ENCODE measurements at places on chromosomes 3 and 15. TPM values are rescaled to one million over a fixed set of nuclear protein-coding genes. Genes with fewer than 3 reads are reported as not detected.
A peak's percentile ranks its signal among the peaks of the same experiment; 100 is the strongest.

DNA sequence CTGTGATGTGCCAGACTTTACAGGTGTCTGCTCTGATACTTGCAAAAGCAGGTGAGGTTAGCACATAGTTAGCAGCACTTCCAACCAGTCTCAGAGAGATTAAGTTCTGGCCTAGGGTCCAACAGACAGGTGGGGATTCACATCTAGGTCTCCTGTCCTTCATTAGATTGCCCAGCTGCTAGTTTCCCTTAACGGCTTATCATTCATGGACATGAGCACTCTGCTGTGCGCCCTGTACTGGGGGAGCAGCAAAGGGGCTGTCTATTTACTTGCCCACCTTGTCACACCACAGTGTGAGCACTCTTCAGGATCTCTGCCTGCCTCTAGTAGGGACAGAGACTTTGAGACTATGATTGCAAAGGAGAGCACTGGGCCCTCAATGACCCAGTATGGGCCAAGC lies 8.7 kb downstream of the SPSB4 start:
- no peak for DNase-seq

Gene UROC1
- not detected for total RNA-seq

Gene COL6A5
- total RNA-seq, result not detected

- peak; percentile 47 for DNase-seq
Measured at GRCh38 chr15:88036154-88036839, 220.2 kb downstream of the NTRK3 start.

DNA sequence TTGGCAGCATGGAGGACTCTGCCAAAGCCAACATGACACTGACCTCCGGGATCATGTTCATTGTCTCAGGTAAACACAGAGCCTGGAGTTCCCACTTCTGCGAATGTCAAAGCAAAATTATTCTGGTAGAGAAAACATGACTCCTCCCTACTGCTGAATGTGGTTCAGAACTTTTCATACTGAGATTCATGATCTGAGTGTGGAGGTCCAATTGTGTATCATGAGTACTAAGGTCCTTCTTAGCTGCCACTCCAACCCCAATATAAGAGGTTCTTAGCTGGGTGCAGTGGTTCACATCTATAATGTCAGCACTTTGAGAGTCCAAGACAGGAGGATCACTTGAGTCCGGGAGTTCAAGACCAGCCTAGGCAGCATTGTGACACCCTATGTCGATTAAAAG lies 13.8 kb downstream of the CLDN18 start:
- no peak for DNase-seq

DNA sequence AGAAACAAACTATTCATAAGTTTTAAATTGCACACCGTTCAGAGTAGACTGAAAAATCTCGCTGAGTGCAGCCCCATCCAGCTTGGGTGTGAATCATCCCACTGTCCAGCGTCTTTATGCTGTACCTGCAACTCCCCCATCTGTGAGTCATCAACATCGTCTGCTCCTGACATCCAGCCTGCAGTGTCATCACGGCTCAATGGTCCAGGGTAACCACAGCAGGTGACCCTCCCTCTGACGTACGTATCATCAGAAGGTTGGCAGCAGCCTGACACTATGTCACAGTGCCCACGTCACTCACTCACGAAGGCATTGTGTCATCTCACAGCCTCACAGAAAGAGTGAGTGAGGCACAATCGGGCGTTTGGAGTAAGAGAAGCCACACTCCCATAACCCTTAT lies 65.2 kb downstream of the TPRA1 start:
- no peak for DNase-seq

Gene CTXND1
- total RNA-seq, result 0.03 TPM

DNA sequence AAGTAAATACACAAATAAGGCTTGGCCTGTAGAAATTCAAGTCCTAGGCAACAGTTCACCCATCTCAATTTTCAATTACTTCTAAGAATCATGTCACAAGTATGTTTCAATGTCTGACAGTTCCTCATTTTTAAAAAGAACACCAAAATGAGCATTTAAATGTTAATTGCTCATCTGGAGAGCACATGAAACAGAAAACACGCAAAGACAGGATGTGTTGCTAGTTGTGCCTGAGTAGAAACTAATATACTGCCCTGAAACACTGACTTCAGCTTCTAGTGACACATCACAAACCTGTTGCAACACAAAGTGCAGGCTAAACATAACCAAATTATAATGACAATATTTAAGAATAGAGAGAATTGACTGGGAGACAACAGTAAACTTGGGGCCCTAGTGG lies 167.3 kb upstream of the THBS1 start:
- DNase-seq, result no peak

GRCh38 chr3:48514431-48515227 lies 10.7 kb upstream of the SHISA5 start:
- no peak for DNase-seq

DNA sequence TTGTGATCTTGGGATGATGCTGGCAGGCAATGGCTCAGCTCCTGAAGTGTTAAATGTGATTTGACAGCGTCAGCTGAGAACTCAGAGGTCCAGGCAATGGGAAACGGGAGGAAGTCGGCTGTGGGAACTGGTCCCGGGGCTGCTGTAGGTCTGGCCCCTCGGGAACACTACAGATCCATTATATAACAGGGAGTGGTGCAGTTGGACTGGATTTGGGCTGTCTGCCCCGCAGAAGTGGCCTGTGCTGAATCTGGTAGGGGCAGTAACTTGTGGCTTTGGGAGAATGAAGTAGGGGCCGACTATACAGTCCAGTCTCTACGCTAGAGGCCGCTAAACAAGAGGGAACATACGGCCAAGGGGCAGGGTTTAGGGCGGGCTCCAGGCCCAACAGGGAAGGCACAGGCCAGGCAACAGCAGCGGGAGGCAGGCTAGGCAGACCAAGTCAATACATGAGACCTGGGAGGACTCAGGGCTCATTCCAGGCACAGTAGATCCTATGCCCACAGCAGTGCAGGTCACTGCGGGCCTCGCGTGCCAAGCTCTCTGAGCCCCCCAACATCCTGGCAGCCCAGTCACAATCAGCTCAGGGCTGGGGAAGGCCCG lies 20.3 kb upstream of the IL16 start:
- DNase-seq, result no peak

Gene AGTR1
- total RNA-seq, result not detected

DNA sequence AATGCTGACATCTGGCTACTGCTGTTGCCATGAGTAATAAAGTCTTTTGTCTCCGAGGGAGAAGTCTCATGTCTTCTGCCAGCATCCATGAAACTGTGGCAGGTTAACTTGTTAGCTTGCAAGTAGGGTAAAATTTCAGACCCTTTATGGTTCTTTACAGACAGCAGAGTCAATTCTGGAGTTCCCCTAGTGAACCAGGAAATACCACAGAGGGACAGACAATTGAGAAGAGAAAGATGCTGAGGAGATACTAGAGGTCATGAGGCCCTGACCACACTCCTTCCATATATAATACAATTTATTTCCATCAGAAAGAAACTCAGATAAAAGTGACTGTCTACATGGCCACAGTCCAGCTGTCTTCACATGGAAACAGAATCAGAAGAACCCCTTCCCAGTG lies 38.1 kb downstream of the NMNAT3 start:
- no peak for DNase-seq

Gene CLDN1
- total RNA-seq, result 0.13 TPM

- no peak for DNase-seq
Measured at GRCh38 chr3:25610779-25611178, 53.9 kb downstream of the TOP2B start.

Gene ACTRT3
- 2.6 TPM for total RNA-seq

Gene OR5H1
- not detected for total RNA-seq

DNA sequence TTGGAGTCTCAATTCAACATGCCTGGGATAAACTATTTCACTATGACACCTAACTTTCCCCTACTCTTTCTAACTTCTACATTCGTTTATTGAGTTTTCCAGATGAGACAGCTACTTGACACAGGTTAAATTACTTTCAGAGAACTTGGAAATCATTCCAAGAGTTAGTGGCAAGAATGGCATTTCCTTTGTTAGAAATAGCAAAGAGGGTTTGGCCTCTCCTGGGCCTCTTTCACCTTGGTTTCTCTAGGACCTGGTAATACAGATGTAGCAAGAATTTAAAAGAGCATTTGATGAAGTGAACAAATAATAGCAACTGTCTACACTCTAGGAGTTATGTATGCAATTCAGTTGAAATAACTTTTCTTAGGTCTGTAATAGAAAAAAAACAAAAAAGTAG lies 748.9 kb downstream of the MECOM start:
- DNase-seq, result no peak

DNA sequence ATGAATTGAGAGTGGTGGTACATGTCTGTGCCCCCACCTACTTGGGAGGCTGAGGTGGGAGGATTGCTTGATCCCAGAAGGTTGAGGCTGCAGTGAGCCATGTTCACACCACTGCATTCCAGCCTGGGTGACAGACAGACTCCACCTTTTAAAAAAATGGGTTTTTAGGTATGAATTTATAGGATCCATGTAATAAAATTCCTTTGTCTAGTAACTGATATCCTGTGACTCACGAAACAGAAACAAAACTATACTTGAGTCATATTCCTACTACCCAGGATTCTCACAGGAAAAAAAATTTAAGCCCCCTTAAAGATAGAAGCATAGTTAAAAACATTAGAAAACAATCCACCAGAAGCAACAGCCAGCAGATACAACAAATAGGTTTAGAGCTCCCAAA lies 10.0 kb upstream of the CRTC3 start:
- DNase-seq, result no peak

GRCh38 chr15:98920091-98920880 lies 87.3 kb downstream of the PGPEP1L start:
- no peak for DNase-seq

- DNase-seq, result no peak
Measured at GRCh38 chr3:71304684-71305083, 278.8 kb downstream of the FOXP1 start.

- no peak for DNase-seq
Measured at GRCh38 chr3:159200176-159200575, 398.3 kb downstream of the MFSD1 start.

GRCh38 chr15:69782139-69782658 lies 315.5 kb downstream of the TLE3 start:
- no peak for DNase-seq

- no peak for DNase-seq
Measured at GRCh38 chr15:85583923-85584390, 203.6 kb downstream of the AKAP13 start.

- DNase-seq, result no peak
Measured at GRCh38 chr3:95044101-95044500, 981.2 kb downstream of the NSUN3 start.

DNA sequence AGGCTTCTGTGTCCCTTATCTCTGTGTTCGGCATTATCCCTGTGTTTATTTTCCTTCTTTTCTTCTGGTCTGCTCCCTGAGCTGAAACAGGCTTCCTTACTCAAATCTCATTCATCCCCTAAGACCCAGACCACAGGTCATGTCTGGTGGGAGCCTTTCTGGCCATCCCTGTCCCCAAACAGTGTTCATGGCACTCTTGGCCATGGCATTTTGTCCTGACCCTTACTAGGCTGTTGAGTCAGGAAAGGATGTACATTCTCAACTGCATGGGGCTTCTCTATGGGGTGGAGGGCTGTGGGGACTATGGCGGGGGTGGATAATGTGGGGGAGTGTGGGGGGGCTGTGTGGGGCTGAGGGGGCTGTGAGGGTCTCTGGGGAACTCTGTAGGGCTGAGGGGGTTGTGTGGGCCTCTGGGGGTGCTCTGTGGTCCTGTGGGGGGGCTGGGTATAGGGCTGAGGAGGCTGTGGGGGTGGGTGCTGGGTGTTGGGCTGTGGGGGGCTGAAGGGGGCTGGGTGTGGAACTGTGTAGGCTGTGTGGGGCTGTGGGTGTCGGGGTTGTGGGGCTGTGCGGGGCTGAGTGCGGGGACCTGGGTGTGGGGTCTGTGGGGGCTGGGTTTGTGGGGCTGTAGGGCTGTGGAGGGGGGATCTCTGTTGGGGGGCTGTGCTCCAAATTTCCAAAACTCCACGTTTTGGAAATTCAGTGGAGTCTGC lies 64.3 kb downstream of the KLF13 start:
- DNase-seq, result no peak

Gene AADACL2
- not detected for total RNA-seq

Gene SLC22A14
- 0.36 TPM for total RNA-seq

DNA sequence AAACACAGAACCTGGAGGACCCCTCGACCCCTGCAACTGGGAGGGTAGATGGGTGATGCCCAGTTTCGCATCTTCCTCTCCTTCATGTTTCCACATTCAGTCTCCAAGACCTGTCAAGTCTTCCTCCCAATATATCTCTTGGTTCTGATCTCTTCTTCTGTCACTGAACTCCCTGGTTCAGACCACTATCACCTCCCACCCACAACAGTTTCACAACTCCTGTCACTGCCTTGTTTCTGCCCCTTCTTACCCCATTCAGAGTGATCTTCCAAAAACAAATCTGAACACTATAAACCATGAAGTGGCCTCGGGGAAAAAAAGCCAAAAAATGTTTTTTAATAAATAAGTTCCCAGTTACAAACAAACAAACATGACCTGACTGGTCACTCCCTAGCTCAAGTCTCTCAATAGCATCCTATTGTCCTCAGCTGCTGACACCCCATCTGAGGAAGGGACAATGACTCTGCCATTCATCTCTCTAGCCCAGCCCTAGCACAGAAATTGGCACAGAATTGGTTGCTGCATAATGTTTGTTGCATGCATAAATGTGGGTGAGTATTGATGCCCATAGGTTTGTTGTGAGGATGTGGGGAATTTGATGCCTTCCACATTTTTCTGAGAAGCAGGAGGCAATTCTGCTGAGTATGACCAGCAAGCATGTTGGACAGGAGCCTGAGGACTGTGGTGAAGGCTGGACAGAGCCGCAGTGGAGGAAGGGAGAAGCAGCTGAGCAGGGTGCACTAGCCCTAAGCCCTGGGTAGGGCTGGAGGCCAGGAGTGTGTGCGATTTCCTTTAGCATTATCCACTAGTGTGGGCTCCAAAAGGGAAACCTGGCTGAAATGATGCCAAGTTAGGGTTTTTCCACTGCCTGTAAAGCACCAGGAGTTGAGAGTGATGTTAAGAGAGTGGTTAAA lies 12.2 kb upstream of the XYLB start:
- no peak for DNase-seq

DNA sequence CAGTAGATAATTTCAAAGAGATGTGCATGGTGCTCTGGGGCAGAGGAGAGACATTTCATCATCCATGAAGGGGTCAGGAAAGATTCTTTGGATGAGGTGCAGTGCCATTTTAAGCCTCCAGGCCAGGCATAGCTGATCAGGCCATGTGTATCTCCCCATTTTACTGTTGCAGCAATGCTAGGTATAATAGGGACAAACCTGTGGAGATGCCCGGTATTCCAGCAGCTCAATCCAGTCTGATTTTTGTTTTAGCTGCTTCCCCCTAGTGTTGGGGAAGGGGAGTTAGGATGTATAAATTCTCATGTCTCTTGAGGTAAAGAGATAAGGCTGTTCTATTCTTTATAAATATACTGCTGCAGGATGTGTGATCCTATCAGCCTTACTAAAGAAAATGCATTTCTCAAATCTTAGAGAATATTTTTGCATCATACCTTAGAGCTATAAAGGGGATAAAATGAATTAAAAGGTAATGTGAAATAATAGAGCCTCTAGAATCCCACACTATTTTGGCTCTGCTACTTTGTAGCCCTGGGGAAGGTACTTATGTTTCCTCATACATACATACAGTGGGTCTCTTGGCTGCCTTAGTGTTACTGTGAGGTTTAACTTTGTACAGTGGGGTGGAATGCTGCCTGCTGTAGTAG lies 5.2 kb downstream of the CDV3 start:
- peak; percentile 22 for DNase-seq

Gene MCF2L2
- total RNA-seq, result 1.8 TPM

Gene EFCAB12
- total RNA-seq, result 0.21 TPM

Gene EFCC1
- total RNA-seq, result 15.9 TPM

Gene LZTFL1
- total RNA-seq, result 19.5 TPM

Gene P2RY13
- not detected for total RNA-seq

Gene BRK1
- total RNA-seq, result 203 TPM
